ENCODE measurements at places on chromosomes 1 and 21.

GRCh38 chr1:168206111-168206510 lies 19.7 kb upstream of the SFT2D2 start:
- no peak for DNase-seq

GRCh38 chr21:43916076-43916475 lies 51.1 kb downstream of the AGPAT3 start:
- no peak for DNase-seq

DNA sequence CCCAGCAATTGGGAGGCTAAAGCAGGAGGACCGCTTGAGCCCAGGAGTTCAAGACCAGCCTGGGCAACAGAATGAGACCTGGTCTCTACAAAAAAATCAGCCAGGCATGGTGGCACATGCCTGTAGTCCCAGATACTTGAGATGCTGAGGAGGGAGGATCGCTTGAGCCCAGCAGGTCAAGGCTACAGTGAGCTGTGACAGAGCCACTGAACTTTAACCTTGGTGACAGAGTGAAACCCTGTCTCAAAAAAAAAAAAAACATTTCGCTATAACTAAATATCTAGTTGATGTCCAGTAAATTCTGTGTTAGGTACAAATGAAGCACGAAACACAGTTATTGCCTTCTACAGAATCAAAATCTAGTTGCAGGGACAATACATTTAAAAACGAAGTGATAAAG lies 95.7 kb upstream of the HP1BP3 start:
- DNase-seq = no peak

DNA sequence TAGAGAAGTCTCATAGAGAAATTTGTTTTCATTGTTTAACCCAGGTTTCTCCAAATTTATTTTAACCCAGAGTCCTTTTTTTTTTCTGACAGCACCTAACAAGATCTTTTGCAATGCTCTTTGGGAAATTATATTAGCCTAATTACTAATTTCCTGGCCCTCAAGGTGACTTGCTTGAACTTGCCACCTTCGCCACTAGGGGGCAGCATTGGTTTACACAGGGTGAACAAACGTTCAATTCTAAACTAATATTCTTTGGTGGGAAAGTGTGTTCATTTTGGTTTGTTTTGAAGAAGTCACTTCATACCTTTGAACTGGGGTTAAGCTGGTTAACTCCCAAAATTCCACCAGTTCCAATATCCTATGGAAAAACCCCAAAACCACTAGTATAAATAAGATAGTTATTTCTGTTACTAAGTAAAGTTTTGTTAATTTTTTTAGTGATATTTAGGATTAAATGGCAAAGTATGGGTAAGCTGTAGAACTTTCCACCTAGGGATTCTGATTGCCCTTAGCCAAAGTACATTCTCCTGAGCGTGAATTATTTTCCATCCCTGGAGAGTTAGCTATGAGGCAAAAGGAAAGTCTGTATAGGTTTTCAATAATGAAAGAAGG lies 13.0 kb downstream of the CCDC190 start:
- DNase-seq = no peak

- no peak for DNase-seq
These were observed 600.6 kb upstream of the B3GALT2 start for GRCh38 chr1:193787061-193787460.

- no peak for DNase-seq
These were observed 144.0 kb downstream of the ZNF281 start for GRCh38 chr1:200265881-200266280.

GRCh38 chr1:94463765-94464330 lies 45.7 kb downstream of the ABCD3 start:
- DNase-seq = no peak

All from cortex of kidney (tissue), 1 donor.